Common myeloid progenitor, CD34-positive (primary cell): ENCODE measurements at places on chromosomes 5 and 9.

- no peak for DNase-seq
Measured at GRCh38 chr5:76310208-76310607, 92.9 kb upstream of the IQGAP2 start.

DNA sequence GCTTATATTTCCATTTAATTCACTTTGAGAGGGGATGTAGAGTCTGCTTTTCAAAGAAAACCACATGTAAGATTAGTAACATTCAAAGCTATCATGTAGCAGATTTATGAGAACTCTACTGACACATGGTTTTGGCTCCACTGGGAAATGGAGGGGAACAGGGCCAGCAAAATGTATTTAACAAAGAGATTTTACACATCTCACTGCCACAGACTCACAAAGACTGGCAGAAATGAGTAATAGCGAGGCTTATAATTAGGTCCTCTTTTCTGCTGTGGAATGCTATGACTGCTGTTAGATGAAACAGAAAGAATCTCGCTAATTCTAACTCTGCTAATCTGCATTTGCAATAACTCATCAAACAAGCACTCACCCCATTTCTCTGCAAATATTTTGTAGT is 4.5 kb downstream of the DAP start:
- peak; percentile 32 for DNase-seq

DNA sequence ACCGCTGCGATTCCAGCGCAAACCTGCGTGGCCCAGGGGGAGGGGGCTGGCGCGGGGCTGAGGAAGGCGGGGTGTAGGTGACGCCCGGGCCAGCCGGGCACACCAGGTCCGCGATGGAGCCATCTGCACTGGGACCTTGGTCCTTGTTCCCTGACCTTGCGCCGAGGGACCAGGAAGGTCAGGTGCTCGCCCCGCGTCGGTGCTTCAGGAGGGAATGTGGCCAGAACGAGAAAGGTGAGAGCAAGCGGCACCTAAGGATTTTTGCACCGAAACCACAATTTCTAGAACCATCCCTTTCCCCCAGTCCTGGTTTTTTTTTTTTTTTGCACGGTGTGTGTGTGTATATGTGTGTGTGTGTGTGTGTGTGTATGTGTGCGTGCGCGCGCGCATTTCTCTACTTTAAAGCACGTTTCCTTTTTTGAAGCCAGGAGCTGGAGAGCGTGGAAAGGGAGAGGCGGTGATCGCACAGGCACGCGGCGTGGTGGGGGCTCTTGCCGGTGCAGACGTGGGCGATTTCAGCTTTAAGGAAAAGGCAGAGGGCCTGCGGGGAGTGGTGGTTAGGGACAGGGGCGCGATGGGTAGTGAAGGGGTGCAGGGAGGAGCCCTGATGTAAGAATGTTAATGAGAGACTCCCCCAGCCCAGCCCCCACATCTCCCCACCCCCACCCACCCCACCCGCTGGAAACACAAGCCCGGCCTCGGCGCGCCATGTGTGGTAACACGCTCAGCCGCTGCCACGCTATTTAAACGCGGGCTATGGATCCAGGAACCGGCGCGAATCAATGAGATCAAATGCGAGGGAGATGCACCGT is at the start of gene NPR3:
TSS of gene NPR3 (plus strand) at position 772 of the 812 bp plus-strand sequence. CDS start 456 bp downstream, outside the sequence.
- DNase-seq, result peak; percentile 92

DNA sequence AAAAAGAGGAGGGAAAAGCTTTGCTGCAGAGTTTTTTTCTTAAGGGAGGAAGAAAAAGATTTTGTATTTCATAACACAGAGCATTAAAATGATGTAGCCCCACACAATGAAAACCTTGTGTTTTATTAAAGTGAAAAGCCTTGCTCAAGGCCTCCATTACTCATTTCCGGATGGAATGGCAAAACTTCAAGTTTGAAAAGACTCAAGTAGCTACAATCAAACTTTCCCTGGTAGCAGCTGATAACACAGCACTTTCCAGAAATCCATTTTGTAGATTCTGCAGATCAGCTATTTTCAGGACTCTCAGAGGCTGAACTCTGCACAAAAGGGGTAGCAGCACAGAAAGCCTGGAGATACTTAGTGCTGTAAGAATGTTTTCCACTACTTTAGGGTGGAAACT is 374.8 kb downstream of the NFIB start:
- DNase-seq, result no peak

DNA sequence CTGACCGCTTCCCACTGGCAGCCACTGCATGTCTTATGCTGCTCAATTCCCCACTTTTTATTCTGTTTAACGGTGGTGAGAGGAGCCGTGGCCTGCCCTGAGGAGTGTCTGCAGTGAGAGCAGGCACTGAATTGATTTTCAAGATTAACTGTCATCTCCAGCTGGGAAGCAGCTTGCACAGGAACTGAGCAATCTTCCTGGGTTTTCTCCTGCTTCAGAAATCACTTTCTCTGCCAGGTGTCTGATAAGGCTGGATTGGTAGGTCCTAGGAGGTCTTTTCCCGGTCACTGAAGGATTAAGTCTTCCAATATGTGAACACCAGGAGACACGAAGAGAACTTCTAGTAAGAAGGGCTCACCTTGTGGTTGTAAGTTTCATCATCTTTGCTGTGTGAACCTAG is 181.1 kb upstream of the RAD23B start:
- DNase-seq, result no peak

- no peak for DNase-seq
Measured at GRCh38 chr9:78972303-78972999, 599.3 kb upstream of the TLE4 start.

DNA sequence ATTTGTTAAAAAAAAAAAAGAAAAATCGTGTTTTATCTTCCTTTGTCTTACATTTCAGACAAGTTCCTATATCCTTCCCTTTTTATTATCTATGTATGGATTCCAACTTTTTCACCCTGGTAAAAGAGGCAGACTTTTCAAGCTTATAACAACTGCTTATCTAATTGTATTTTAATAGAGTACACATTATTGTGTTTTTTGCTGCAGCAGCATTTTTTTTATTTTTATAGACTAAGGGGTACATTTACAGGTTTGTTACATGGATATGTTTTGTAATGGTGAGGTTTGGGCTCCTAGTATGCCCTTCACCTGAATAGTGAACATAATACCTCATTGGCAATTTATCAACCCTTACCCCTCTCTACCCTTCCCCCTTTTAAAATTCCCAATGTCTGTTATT is 195.0 kb upstream of the RGMB start:
- DNase-seq, result no peak

DNA sequence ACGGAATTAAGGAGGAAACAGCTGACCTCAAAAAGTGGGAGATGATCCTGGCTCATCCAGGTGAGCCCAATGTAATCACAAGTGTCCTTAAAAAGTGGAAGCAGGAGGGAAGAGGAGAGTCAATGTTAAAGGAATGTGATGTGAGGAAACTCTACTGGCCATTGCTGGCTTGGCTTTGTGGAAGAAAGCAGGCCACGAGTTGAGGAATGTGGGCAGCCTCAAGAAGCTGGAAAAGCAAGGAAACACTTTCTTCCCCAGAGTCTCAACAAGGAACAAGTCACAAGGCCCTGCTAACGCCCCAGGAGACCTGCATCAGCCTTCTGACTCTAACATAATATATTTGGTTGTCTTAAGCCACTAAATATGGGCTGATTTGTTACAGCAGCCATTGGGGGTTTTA is 252.8 kb downstream of the PSAT1 start:
- DNase-seq, result no peak

GRCh38 chr9:127166651-127167524 is 44.5 kb upstream of the ANGPTL2 start:
- DNase-seq, result no peak

DNA sequence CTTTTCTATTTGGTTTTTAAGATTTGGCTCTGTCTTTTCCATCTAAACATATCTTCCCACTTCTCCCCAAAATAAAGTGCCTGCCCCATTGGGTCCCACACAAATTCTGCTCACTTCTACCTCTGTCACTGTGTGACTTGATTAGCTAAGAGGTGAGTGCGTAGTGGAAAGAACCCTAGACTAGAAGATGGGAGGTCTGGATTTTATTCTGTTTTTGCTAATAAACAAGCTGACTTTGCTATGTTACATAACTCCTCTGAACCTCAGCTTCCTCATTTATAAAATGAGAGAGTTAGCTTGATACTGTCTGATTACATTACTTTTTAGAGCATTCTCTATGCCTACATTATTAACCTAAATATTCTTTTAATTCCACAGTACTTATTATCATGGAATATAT is 51.3 kb upstream of the PTGER4 start:
- DNase-seq, result peak; percentile 93

DNA sequence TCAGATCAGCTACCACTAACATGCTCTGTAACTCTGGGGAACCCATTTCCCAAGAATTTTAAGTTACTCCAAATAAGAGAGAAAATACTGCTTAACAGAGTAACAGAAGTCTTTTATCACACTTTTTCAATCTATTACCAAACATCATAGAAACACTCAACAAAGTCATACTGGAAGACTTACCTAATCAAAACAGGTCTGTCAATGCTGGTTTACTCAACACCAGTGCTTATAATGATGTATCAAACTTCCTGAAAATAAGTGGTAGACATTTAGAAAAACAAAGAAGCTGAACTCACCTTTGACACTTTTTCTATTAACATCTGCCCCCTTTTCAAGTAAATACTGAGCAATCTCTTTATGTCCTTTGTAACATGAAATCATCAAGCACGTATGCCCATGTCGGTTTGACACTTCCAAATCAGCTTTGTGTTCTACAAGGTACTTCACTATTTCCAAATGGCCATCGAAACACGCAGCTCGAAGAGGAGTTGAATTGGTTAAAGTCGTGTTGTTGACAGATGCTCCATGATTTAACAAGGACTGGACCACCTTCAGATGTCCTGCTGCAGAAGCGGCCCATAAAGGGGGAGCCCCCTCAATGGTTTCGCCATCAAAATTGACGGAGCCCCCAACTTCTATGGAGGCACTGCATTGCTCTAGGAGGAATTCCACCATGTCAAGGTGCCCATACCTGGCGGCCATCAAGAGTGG is 1.8 kb downstream of the FEM1C start:
- no peak for DNase-seq

DNA sequence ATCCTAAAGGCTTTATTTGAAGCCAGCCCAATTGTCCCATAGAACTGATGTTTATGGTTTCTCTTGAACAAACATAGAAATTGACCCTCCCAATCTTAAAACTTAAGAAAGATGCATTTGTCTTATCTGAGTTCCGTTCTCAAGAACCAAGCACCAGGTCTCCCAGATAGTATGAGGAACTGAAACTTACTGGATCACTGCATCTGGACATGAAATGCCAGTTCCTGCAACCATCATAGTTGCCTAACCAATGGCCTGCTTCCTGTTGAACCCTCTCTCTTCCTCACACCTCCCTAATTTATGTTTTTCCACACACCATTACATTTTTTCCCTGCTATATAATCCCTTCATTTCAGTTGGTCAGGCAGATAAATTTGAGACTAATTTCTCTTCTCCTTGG is 478.9 kb downstream of the HTR1A start:
- no peak for DNase-seq

DNA sequence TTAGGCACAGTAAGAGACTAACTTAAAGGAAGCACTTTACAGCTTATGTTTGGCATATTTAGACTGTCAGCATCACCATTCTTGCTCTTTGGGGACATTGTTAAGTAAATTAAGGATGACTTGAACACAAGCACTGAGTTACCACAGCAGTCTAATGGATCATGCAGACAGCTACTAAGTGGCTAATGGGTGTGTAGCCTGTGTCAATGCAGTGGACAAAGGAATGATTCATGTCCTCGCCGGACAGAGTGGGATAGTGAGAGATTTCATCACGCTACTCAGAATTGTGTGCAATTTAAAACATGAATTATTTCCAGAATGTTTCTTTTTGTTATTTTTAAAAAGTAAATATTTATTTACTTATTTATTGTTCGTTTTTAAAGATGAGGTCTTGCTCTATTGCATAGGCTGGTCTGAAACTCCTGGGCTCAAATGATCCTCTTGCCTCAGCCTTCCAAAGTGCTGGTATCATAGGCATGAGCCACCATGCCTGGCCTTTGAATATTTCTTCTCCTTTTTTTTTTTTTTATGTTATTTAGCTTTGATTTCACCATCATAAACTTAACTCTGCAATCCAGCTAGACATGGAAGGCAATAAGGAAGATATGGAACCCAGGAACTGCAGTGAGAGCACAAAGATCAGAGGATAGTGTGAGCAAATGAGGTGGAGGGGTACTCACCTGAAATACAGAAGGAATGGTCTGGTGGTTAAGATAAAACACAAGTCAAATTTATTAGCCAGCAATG is 53.0 kb upstream of the KLF4 start:
- no peak for DNase-seq

- DNase-seq, result no peak
Measured at GRCh38 chr9:126682113-126682810, 68.5 kb downstream of the LMX1B start.

- no peak for DNase-seq
Measured at GRCh38 chr5:132223861-132224260, 3.8 kb downstream of the P4HA2 start.
